NCI-H1105 treated with DMSO at 0.1 percent for 48 hours (cell line): ENCODE measurements at places on chromosomes 5 and 9.

DNA sequence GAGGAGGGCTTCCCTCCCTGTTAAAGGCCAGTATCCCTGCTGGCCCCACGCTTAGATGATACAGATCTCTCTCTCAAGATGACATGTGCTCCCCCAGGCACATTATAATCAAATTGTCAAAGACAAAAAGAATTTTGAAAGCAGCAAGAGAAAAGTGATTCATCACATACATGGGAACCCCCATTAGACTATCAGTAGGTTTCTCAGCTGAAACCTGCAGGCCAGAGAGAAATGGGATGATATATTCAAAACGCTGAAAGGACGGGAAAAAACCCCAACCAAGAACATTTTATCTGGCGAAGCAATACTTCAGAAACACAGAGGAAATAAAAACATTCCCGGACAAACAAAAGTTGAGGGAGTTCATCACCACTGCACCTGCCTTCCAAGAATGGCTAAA is 78.7 kb downstream of the CAMSAP1 start:
- no peak for DNase-seq

- DNase-seq, result no peak
Measured at GRCh38 chr5:68845131-68845530, 248.7 kb upstream of the SLC30A5 start.

DNA sequence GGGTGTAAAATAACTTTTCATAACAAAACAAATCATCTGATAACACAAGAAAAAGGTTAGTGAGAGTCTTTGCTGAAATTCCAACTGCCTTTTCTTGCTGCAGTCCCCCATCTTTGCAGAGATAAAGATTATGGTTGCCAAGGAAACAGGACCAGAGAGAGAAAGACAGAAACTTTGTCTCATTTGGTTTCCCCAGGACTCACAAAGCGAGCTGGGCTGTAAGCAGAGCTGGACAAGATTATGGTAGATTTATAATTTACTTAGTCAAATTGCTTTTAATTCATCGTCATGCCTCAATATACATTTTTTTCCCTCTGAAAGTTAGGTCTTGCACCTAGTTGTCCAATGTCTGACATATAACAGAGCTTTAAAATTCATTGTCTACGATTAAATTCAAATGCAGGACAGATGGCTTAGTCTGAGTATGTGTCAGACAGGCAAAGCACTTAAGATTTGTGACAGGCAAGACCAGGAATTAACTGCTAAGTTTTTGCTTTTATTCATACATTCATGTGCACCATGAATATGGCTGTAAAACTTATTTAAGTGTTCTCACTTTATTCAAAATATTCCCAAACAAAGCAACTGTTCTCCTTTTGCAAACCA is 17.4 kb downstream of the ENC1 start:
- DNase-seq, result no peak

- DNase-seq, result no peak
Measured at GRCh38 chr9:116753389-116753788, 66.3 kb downstream of the TRIM32 start.

DNA sequence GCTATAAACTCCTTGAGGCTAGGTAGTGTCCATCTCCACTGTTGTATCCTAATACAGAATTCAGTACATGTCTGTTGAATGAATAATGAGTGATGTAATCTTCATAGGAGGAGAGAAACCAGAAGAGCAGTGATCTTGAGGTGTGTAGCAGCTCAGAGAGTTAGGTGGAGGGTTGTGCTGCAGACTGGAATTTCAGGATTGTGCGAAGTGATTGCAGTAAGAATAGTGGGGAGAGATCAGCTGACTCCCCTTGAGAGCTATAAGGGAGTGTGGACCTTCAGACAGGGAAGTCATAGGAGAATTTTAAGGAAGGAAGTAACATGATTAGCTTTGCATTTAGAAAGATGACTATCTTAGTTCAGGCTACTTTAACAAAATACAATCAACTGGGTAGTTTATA is 4.4 kb downstream of the SNX24 start:
- DNase-seq, result no peak
